AG08396 (cell line): ENCODE measurements at places on chromosomes 13 and 19.

GRCh38 chr13:21613791-21614190 lies 9.8 kb upstream of the MICU2 start:
- no peak for DNase-seq

DNA sequence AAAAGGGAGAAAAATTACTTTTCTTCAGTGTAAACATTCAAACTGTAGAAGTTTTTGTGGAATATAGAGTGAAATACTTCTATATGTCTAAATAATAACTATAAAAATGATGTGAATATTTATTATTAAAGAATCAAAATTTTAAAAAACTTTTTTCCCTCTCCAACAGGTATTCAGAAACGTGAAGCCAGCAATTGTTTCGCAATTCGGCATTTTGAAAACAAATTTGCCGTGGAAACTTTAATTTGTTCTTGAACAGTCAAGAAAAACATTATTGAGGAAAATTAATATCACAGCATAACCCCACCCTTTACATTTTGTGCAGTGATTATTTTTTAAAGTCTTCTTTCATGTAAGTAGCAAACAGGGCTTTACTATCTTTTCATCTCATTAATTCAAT lies 28.0 kb downstream of the ITM2B start:
- DNase-seq, result no peak

DNA sequence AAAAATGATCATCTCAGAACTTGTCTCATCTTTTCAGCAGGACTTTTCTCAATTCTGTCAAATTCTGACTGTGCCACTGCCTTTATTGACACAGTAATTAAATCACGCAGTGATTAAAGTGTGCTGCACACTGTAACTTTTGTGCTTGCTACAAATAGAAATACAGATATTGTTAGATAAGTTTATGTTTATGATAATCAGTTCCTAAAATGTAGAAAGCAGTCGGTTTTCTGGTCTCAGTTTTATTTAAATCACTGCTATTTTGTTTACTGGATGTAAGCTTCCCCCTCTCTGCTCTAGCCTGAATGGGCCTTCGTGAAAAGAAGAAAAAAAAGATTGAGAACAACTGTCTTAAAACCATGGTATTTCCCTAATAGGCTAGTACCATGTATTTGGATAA lies 258.8 kb upstream of the STARD13 start:
- no peak for DNase-seq

- no peak for DNase-seq
These were observed 224.5 kb downstream of the GPC5 start for GRCh38 chr13:91622778-91623550.

- peak; percentile 27 for DNase-seq
These were observed 686 bp downstream of the SETDB2 start for GRCh38 chr13:49444524-49445395.

DNA sequence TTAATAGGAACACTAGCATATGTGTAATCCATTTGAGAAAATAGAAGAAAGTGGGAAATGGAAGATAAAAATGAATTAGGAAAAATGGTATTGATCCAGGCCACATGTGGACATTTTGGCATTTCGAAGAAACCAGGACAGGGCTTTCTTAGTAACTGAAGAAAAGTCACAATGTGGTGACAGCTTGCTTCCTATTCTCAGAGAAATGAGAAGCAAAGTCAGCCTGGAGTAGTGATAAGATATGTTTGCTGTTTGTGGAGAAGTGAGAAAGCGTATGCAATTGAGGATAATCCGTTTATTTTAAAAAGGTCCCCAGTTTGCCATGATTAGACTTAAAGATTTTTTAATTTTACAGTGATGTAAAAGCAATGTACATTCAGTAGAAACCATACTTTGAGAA lies 127.9 kb downstream of the SLITRK6 start:
- DNase-seq, result no peak

DNA sequence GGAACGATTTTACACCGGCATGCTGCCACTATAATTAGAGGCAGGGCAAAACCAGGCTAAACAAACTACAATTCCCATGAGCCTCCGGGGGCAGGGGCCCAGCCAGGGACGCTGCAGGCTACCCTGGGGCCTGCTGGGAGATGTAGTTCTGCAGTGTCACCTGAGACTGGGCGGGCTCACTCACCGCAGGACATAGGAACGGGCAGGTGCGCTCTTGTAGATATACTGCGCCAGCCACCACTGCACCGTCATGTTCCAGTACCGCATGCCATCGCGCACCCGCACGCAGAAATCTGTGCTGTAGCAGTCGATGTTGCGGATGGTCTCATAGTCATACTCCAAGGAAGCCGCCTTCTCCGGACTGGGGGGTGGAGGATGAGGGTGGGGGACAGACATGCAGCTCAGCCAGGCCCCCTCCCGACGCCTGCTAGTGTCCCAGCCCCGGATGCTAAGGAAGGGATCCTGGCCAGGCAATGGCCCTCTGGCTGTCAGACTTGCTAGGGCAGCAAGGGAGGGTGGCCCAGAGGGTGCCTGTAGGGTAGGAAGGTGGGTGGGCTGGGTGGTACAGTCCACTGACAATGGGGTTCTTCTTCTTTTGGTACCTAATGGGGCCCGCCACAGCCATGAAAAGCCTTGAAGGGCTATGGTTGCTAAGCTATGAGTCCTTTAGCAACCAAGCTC lies 5.8 kb upstream of the TMC4 start:
- no peak for DNase-seq

- DNase-seq, result no peak
These were observed 3.8 kb upstream of the KCTD12 start for GRCh38 chr13:76890021-76890420.

DNA sequence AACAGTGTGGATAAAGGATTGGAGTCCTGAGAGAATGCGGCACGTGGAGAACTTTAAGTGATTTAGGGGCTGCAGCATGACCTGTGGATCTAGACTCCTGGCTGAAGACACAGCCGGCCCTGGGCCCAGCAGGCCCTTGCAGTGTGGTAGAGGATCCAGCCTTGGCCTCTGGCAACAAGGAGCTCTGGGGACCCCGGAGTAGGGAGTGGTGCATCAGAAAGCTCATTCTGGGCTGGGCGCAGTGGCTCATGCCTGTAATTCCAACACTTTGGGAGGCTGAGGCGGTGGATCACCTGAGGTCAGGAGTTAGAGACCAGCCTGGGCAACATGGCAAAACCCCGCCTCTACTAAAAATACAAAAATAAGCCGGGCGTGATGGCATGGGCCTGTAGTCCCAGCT lies 76.0 kb downstream of the CHST8 start:
- no peak for DNase-seq

DNA sequence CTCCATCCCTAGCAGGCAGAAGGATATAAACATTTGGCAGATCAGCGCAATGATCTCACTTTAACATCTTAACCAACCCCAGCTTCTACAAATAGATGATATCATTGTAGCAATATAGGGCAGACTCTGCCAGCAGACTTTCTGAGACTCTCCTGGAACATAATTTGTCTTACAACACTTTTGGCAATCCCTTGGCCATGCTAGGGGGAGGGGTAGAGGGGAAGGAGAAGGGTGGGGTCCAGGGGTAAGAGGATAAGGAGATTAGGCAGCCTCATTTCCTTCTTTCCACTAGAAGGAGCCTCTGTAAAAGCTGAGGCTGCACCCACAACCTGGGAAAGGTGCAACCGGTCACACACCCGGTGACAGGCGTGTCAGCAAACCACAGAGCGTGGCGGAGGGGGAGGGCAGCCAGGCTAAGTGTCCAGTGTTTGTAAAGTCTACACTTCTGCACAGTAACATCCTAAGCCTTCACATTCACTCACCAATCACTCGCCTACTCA lies 8.7 kb upstream of the UBAC2 start:
- DNase-seq, result peak; percentile 64

- no peak for DNase-seq
These were observed 281.2 kb downstream of the FOXO1 start for GRCh38 chr13:40384976-40385857.

DNA sequence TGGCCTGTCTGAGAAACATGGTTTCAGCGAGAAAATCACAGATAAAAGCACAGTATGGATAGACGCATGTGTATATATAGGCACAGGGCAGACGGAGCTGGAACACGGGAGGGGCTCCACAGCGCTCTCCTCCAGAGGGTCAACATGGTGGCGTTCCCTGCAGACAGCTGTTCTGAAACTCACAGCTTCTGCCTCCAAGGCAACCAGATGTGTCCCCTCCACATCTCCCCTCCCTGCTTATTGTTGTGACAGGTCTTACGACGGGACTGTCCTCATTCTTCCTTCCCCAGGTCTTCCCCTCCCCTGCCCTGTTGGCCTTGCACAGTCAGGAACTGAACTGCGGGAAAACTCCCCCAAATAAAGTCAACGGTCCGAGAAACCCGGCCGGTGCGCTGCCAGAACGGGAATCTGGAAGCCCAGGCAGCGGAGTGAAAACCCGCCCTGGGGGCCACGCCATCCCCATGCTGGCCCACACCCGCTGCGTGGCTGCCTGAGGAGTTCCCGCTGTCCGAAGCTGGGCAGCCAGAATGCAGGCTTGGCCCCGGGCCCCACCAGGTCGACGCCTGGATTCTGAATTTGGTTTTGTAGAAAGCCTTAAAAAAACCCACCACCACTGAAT lies 2.6 kb upstream of the TIMM13 start:
- no peak for DNase-seq

GRCh38 chr19:54469496-54469934 lies 3.6 kb downstream of the CDC42EP5 start:
- DNase-seq, result no peak

GRCh38 chr13:42066542-42066941 lies 18.1 kb downstream of the DGKH start:
- peak; percentile 56 for DNase-seq

- peak; percentile 13 for DNase-seq
These were observed 3.7 kb upstream of the NOP53 start for GRCh38 chr19:47741544-47742140.

GRCh38 chr19:19457671-19458070 lies 52.2 kb downstream of the GATAD2A start:
- DNase-seq, result no peak

DNA sequence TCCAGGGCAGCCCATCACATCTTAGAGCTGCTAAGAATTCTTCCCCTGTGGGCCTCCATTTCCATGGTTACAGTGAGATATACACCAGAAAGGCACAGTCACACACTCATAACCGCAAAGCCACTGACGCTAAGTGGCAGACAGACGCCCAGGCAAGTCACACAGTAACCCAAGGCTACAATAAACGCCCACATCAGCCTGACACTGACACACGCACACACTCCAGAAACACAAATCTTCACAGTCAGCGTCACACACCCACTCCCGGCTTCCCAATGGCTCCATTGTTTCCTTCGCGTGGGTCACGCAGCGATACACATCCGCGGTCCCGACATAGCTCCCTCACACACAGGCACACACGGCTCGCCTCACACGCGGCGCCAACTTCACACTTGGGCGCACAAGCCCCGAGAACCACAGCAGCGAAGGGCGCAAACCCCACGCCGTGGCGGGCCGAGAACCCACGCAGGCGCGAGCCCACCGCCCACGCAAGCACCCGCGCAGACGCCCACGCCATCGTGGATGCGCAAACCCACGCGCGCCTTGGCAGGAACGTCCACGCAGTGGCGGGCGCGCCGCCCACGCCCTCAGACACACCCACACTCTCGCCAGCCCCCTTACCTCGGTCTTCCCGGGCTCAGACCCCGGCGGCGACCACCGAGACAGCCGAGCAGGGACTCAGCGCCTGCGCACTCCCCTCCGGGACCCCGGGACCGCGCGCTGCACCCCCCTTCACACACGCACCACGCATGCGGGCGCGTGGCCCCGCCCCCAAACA lies at the start of gene ZNF667:
Gene ZNF667, minus strand, starts transcription at position 695 of the 778 bp plus-strand sequence. CDS start 14,975 bp downstream, outside the sequence.
- DNase-seq, result peak; percentile 93

GRCh38 chr13:39820606-39821005 lies 165.1 kb downstream of the COG6 start:
- no peak for DNase-seq

DNA sequence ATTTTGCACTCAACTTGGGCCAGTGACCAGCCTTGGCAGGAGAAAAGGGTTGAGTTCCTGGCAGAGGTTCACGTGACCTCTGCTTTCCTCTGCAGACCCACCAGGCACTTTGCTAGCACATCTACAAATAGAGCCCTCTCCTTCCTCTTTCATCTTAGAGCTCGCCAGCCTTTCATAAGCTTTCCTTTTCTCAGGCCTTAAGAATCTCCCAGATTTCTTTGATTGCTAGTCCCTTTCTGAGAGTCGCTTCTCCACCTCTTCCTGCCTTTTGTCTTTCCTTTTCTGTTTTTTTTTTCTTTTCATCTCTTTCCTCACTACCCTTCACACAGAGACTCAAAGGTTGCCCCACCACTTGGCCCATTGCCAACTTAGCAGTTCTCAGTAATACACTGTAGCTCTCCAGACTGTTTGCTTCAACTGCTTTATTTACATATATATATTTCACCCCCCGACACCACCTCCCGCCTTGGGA lies 375.7 kb upstream of the SPRY2 start:
- no peak for DNase-seq

DNA sequence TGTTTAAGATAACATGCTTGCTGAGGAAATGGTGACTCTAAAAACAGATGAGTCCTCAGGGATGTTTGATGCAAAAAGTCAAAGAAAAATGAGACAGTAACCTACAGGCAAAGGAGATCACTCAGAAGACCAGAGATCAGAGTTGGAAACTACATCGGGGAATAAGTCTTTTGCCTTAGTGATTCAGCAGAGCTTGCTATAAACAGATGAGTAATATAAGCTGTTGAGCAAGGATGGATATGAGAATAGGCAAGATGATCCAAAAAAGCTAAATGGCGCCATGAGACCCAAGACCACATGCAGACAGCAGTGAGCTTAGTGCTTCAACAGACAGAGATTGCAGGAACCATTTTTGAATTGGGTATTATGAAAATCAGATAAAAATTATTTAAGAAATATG lies 168.6 kb downstream of the POSTN start:
- peak; percentile 47 for DNase-seq

- peak; percentile 27 for DNase-seq
These were observed 91.8 kb upstream of the TSC22D1 start for GRCh38 chr13:44667943-44668342.
